ENCODE measurements at places on chromosomes 12 and 14.

GRCh38 chr14:24690492-24690891, 56.5 kb upstream of the GZMB start:
- no peak for DNase-seq

GRCh38 chr12:108328420-108328819, 10.7 kb downstream of the CMKLR1 start:
- DNase-seq, result no peak

DNA sequence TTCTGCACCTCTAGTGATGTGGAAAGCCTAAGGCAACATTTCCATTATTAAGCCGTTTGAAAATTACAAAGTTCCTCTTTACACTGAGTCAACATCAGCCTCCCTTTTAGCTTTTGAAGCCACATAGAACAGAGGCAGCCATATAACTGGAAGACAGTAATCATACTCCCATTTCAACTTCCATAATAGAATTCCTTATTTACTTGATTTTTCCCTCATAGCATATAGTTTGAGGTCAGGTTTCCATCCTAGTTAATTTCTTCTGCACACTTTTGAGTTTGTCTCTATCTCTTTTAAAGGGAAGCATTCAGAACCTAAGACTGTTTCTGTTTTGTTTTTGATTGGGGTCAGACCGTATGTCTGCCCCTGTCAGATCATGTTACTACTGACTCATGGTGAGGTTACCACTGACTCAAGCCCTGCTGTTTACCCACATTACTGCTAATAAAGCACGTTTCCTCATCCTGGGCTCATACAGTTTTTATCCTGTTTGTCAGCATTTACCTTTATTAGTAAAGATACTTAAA, 161.0 kb downstream of the SLC38A4 start:
- no peak for DNase-seq

- DNase-seq, result no peak
Measured at GRCh38 chr14:58397156-58397555, 1.4 kb downstream of the TOMM20L start.

DNA sequence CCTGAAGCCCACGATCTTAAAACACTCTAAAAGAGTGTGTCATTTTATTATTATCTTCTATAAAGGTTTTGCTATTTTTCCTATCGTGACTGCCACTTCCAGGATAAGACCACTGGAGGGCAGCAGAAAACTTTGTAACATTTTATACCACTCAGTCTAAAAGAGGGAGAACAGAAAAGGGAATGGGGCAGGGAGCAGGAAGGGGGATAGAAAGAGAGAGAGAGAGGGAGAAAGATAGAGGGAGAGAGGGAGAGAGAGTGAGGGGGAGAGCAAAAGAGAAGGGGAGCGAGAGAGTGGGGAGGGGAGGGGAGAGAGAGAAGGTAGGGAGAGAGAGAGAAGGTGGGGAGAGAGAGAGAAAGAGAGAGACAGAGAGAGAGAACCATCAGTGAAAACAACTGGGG, 2.0 kb upstream of the ART4 start:
- DNase-seq, result no peak

DNA sequence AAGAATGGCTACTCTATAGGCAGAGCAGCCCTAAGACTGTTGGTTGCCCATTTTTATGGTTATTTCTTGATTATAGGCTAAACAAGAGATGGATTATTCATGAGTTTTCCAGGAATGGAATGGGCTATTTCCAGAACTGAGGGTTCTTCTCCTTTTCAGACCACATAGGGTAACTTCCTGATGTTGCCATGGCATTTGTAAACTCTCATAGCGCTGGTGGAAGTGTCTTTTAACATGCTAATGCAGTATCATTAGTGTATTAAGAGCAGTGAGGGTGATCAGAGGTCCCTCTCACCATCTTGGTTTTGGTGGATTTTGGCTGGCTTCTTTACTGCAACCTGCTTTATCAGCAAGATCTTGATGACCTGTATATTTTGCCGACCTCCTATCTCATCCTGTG, 904.6 kb upstream of the FBXO33 start:
- DNase-seq, result no peak

DNA sequence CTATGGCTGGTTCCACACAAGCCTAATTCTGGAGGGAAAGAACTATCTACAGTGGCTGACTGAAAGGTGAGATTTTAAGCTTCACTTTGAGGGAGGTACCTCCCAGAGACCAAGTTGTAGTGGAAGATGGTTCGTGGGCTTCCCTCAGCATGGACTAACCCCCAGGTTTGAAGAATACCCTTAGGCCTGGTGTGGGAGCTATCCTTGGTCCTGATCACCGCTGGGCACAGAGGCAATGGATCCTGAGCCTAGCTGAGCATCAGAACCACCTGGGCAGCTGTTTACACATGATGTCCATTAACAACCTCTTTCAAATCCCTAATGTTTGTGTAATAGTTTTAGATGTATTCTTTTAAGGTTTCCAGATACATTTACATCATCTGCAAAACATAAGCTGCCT, 10.3 kb downstream of the DAO start:
- no peak for DNase-seq

GRCh38 chr12:82708061-82708879, 21.6 kb downstream of the TMTC2 start:
- DNase-seq, result no peak

GRCh38 chr14:101022121-101022520, 118.6 kb upstream of the RTL1 start:
- no peak for DNase-seq

DNA sequence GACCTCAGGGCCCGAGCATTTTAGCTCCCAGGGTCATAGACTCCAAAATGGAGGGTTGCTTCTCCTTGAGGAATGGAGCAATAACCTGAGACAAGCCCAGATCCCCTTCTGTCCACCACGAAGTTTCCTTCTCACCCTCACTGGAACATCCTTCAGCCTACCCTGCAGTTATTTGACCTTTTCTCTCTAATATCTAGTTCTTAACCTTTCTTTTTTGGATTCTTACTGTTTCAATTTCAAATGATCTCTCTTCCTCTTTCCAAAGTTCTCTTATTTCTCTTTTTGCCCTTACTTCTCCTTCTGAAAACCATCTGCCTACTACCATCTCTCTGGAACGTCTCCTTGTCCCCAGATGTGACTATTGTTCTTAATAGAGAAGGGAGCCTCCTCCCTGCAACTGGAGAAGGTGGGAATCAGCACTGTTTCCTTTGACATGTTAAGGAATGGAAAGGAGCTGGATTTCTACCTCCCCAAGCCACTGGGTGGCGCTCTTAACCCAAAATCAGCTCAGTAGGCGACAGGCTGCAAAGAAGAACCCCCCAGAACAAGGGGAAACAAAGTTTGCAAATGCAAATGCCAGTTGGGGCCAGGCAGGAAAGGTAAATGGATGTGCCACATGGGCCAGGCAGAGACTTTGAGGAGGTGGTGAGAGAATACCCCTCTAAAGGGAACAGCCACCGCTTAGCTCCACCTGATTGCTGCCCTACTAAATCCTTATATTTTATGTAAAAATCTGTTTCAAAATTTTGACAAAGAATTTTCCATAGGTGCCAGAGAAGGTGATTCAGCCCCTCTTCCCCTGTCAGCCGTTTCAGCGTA, 22.4 kb upstream of the PDE1B start:
- DNase-seq, result no peak

- DNase-seq, result peak; percentile 46
Measured at GRCh38 chr12:123533672-123534643, at the start of gene RILPL1. Gene RILPL1 (minus strand): TSS chr12:123533719. CDS start chr12:123533482, 237 bp downstream.

- no peak for DNase-seq
Measured at GRCh38 chr14:72928872-72929271, 2.6 kb downstream of the DCAF4 start.

DNA sequence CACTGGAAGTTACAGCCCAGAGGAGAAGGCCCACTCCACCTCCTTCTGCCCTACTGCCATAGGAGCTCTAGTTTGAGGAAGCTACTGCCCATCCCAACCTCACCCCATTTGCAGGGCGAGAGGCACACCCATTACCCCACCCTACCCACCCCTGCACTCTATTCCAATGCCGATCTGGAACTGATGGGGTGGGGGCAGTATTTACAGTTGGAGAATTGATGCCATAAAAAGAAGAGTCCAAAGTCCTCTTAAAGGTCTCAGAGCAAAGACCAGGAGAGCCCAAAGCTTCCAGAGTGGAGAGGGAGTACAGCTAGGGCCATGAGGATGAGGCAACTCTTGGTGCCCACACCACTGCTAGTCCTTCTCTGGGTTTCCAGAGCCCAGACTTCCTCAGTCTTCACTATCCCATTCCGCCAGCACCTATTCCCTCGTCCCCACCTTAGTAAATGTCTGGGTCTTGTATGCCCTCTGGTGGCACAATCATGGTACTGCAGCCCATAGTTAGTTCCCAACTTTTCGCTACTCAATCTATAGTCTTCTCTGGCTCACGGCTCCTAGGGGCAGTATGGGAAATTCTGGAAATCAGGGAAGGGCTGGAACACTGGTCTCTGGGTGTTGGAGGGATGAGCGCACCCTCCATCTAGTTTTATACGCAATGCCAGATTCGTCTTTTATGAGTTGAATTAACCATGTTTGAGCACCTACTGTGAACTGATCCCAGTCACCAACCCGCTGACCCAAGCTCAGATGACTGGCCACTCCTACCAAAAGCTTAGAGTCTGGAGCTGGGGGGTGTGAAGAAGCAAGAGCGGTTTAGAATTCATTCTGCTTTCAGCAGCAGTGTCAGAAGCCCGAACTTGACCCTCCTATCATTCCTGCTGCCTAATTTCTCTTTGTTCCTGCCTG, 6.9 kb upstream of the ADCY6 start:
- DNase-seq, result no peak

DNA sequence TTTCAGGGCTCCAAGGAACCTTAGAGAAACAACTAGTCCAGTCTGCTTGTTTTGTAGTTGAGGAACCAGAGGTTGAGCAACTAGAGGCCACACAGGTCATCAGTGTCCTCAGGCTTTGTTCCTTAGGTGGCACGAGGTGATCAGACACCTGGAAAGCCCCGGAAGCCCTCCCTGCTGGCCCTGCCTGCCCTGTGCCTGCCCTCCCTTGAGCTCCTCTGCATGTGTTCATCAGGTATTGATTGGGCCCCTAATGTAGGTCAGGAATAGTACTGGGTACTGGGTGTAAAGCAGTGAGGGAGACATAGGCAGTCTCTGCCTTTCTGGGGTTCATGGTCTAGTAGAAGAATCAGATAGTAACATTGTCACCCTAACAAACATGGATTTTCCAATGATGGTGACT, 114.3 kb downstream of the TSPAN9 start:
- no peak for DNase-seq
